ENCODE measurements at places on chromosomes 12 and 14.

- peak; percentile 30 for DNase-seq
Observed at GRCh38 chr14:63039866-63040265, 5.4 kb downstream of the KCNH5 start.

DNA sequence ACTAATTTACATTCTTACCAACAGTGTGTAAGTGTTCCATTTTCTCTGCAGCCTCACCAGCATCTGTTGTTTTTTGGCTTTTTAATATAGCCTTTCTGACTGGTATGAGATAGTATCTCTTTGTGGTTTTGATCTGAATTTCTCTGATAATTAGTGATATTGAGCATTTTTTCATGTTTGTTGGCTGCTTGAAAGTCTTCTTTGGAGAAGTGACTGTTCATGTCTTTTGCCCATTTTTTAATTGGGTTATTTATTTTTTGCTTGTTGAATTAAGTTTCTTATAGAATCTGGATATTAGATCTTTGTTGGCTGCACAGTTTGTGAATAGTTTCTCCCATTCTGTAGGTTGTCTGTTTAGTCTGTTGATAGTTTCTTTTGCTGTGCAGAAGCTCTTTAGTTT, 48.0 kb upstream of the OR6J1 start:
- no peak for DNase-seq

DNA sequence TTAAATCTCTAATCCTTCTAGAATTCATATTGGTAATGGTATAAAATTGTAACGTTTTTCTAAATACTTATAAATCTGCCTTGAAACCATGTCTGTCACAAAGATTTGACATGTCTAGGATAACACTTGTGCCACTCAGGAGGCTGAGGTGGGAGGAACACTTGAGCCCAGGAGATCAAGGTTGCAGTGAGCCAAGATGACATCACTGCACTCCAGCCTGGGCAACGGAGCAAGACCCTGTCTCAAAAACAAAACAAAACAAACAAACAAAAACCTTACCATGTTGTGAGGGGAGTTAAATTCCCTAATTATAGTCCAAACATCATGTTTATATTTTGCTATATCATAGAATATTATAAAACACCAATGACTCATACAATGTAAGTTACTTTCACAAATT, 317.5 kb upstream of the SOX5 start:
- DNase-seq, result no peak

DNA sequence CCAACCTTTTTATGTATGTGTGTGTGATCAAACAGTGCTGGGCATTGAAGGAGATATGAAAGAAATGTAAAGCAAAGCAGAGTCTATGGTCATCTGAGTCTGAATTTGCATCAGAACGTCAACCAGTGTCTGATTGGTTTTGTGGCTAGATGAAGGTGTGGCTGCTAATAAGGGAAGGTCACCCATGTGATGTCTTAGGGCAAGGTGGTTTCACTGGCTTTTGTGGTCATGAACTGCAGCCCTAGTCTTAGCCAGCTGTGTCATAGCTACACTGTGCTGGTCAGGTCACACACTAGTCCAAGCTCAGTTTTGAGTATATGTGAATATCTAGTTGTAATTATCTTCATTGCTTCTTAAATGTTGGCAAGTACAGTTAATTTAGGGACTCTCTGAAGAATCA, 105.8 kb downstream of the TGFB3 start:
- no peak for DNase-seq

DNA sequence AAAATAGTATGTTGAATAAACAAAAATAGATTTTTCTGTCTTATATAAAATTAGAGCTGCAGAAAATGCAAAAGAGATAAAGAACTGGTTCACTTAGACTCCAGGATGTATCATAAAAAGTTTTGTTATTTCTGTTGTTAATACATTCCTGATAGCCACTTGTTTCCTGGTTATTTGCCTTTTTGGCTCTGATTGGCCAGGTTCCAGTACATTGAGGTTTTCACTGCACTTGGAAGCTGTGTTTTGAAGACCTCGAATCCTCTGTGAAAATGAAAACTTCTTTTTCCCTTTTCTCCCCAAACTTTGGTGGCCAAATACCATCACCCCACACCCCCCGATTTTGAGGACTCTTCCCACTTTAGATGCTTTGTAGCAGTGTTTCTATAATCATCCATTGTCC, 525.3 kb downstream of the MED13L start:
- no peak for DNase-seq

DNA sequence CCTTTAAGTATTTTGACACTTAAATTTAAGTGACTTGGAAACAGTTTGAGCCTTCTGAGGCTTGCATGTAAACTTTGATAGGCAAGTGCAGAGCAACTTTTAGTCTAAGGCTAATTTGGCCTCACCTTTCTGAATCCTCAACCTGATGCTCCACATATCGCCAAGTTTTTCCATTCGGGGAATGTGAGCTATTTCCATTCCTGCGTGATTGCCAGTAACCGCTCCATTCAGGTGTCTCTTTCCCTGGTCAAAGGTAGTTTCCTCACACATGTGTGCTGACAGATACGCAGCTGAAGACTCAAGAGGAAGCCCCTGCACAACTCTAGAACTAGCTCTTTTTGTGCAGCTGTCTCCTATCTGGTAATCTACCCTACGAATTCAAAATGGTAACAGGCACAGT, 25.4 kb upstream of the FUT8 start:
- no peak for DNase-seq

DNA sequence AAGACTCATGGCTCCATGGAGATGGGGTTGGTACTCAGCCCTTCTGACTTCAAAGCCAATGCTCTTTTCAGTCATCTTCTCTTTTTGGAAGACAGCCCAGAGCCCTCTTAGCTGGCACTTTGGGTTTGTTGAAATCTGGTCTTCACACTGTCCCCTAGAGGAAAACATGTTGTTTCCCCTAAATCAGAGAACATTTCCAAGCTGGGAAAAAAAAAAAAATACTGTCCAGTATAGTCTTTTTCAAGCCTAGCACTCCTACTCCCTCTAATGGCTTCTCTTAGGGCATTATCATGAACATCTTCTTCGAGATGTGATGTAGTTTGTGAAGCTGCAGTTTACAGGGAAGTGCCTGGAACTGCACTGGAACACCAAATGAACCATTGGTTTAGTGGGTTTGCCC, 3.0 kb upstream of the ZC3H14 start:
- no peak for DNase-seq

DNA sequence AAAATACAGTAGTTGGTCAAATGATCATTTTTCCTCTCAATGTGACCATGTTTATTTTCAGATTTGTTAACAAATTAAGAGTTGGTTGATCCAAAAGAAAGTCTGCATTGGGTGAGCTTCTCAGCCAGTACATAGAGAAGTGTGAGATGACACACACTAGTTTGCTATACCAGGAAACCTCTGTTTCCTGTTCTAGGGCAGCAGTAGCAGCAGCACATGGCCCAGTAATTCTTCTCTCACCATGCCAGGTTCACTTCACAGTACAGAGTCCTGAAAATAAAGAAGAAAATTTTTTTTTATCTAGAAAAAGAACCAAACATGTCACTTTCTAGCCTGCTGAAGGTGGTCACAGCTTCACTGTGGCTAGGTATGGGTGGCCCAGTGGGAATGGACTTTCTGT, 250.2 kb upstream of the OR4E1 start:
- DNase-seq, result no peak

GRCh38 chr12:12194206-12194605, 72.6 kb downstream of the LRP6 start:
- no peak for DNase-seq

GRCh38 chr12:30569426-30569825, 126.2 kb downstream of the IPO8 start:
- no peak for DNase-seq

DNA sequence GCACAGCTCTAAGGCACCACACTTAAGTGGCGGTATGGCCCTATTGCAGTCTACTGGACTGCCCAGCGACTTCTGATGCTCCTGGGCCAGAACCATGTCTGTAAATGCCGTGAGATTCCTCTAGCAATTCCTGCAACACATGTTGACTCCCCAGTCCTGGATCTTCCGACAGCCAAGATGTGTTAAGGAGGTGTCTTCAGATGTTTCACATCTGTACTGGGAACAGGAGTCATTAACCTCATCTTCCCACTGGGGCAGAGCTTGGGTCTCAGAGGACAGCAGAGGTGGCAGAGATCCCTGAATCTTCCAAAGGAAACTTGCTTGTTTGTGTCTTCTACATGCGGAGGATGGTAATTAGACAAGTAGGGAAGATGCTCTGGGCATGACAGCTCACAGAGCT, 8.2 kb downstream of the TMEM120B start:
- DNase-seq, result no peak

- no peak for DNase-seq
Observed at GRCh38 chr12:111196532-111196931, 172.4 kb downstream of the PHETA1 start.

DNA sequence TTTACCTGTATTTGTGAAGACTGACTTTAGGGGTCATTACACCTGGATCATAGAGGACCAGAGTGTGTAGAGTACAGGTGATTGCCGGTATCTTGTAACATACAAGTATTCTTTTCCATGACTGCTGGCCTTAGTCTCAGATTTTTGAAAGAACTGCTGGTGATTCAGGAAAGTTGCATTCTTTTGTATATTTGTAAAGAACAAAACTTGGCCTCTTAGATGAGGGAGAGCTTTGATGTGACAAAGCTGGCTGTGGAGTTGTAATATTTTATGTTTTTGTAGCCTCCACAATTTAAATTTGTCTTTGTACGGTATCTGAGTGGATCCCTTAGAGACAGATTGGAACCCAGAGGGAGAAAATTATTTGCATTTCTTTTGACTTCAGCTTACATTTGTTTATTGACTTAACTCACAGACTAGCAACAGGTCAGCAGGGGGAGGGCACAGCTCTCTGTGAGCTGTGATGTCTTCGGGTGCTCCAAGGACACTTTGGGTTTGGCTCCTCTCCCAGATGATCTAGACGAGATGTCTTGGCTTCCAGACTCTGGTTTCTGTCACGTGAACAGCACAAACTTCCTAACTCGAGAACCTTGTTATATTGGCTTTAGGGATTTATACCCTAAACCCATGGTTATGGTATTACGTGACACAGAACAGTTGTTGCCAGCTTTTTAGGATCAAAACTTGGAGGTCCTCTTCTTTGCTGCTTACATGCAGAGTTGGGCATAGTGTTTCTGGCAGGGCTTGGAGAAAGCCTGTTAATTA, 65.9 kb downstream of the DAAM1 start:
- DNase-seq, result peak; percentile 26

GRCh38 chr12:58009405-58010195, 68.2 kb downstream of the ATP23 start:
- DNase-seq, result no peak

- DNase-seq, result peak; percentile 20
Observed at GRCh38 chr12:113271853-113272561, 50.7 kb downstream of the TPCN1 start.

DNA sequence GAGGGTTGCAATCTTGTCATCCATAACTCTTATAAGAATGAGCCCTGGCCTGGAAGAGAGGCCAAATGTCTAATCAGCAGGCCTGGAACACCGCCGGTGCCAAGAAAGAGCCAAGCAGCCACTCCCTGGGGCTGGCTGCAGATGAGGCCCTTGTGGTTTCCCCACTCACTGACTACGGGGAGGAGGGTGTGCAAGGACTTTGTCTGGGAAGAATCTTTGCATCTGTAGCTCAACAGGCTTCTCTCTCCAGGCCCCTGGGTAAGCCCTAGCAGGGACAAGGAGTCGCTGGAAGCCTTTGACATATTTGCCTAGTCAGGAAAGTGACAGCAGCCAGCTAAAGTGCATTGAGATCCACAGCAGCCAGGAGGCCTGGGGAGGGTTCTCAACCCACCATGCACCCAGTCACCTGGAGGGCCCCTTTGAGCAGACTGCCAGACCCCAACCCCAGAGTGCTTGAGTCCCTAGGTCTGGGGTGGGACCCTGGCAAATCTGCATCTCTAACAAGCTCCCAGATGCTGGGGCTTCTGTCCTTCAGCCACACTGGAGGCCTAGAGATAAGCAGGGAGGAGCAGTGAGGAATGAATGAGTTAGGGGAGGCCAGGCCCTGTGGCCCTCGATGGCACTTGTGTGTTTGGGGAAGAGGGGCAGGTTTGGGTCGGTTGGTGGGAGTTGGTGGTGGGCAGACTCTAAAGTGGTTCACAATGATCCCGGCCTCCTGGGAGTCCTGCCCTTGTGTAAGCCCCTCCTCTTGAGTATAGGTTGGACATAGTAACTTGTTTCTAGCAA, 13.9 kb upstream of the LRTM2 start:
- DNase-seq, result peak; percentile 43

DNA sequence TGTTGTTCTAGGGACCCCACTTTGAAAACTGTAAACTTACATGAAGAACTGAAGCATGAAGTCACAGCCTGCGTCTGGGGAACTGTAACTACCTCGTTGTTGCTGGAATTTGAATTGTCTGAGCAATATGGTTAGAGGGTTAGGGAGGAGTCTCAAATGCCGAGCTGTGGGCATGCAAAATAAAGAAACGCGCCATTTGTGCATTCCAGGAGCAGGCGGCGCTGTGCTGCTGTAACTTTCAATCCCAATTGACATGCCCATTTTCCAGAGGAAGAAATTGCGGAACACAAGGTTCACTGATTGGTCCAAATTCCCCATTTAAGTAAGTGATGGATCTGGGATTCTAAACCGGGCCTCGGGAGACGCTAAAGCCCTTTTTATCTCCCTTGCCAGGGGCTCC, 61.3 kb downstream of the ZNF664 start:
- no peak for DNase-seq

GRCh38 chr12:51334764-51335163, 10.8 kb upstream of the BIN2 start:
- peak; percentile 26 for DNase-seq

GRCh38 chr12:115020091-115020490, 336.1 kb upstream of the TBX3 start:
- no peak for DNase-seq

DNA sequence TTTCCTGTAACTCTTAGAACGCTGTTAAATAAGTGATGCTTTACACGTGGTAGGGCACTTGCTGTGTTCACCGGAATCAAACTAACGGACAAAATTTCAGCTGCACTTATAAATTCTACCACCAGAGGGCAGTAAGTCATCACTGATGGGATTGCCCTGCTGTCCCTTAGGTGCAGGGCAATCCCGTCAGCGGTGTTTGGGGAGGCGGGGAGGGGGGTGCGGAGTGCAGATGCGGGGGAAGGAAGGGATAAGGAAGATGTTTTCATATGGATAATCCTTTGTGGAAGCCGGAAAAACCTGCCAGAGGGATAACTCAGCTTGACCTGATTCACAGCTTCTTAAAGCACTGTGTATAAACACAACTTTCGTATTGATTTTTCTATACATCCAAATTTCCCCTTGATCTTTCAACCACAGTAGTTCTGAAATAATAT, 21.7 kb upstream of the SLC10A1 start:
- peak; percentile 71 for DNase-seq

- no peak for DNase-seq
Observed at GRCh38 chr12:57380300-57380699, 50.5 kb downstream of the R3HDM2 start.

GRCh38 chr14:90045616-90046015, 16.2 kb upstream of the KCNK13 start:
- no peak for DNase-seq

Measured in small intestine (tissue), 16 donors.